ENCODE measurements at places on chromosomes 1 and 21.

DNA sequence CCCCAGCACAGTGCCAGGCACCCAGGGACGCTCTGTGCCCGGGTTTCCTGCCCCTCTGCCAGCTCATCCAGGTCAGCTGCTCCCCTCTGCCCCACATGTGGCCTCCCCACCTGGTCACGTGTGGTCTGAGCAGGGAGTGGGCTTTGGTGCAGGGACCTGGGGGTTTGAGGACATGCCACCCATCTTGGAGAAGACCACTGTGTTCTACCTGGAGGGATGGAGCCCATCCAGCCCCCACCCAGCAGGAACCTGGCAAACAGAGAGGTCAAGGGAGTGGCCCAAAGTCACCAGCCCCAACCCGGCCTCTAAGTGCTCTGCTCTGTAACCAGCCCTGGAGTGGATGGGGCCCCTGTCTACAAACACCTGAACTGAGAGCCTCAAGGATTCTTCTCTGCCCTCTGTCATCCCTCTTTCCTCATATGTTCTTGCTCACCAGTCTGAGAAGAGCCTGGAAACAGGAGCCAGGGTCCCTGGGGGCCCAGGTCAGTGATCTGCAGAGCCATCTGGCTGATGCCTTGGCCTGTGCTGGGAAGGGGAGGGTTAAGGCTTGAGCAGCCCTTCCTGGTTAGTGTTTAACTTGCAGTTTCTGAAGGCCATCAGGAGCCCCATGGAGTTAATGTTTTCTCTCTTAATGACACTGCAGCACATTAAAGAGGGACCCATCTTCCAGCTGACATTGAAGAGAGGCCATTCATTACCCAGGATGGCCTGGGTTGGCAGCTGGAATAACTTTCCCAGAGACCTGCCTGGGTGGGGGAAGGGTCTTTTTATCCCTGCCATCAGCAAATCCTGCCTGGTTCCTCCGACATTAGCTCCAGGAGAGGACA, 235.4 kb downstream of the PTPRU start:
- DNase-seq = no peak

DNA sequence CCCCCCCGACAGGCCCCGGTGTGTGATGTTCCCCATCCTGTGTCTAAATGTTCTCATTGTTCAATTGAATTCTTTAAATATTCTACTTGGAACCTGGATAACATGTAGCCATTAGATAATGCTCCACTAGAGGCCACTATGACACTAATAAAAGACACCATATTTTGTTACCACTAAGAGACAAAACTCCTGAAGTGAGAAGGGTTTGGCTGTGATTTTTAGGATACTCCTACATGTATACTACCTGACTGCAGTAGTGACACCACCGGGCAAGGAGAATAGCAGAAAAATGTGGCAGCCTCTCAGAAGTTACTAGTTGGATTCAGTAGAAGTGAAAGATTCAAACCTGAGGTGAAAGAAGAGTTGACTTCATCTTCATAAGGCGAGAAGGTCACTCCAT, 36.0 kb downstream of the F5 start:
- no peak for DNase-seq

GRCh38 chr21:26964170-26964778, 2.6 kb downstream of the ADAMTS5 start:
- no peak for DNase-seq

- no peak for DNase-seq
These were observed 80.7 kb downstream of the POU2F1 start for GRCh38 chr1:167301355-167301754.

- DNase-seq = no peak
These were observed 393.2 kb downstream of the RPS6KC1 start for GRCh38 chr1:213444224-213444623.

DNA sequence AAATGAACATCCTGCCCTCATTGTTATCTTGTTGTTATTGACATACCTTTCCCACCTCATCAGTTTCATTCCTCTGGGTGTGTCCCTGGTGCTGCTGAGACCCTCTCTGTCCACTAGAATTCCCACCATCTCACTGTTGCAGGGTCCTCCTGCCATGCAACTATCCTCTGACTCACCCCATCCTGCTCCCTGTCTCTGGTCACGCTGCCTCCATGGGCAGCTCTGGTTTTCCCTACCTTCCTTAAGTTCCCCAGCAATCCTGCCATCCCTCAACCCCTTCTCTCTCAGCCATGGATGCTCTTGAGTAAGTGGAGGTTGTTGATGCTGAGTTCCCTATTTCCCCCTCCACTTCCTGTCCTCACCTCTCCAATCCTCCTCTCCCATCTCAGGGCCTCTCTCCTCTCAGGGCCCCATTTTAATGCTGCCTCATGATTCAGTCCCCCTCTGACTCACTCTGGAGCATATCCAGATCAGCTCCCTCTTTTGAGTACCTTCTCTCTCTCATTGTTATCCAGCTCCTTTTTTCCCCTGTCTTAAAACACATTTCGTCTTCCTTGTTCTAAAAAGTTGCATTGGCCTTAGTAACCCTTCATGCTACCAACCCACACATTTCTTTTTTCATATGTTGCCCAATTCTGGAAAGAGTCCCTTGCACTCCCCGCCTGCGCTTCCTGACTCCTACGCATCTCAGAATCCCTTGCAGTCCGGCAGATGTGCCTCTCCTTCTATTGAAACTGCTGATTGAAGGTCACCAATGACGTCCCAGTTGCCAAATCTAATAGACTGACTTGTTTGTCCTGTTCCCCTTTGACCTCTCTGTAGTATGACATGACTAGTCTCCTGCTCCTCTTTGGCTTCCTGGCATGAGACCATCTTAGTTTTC, 92.0 kb downstream of the CNIH3 start:
- DNase-seq = no peak

DNA sequence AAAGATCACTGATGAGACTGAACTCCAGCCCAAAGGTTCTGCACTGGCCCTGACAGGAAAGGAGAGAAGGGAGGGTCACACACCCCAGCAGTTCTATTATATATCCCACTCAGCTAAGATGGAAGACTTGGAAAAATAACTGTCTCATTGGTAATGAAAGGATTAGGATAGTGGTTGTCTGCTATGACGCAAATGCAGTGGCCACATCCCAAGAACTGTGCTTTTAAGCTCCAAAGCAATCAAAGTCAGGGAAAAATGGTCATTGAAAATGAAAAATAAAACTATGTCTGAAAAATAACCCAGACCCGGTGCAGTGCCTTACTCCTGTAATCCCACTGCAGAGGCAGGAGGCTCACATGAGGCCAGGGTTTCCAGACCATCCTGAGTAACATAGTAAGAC, 31.0 kb downstream of the PSMG1 start:
- DNase-seq = no peak

DNA sequence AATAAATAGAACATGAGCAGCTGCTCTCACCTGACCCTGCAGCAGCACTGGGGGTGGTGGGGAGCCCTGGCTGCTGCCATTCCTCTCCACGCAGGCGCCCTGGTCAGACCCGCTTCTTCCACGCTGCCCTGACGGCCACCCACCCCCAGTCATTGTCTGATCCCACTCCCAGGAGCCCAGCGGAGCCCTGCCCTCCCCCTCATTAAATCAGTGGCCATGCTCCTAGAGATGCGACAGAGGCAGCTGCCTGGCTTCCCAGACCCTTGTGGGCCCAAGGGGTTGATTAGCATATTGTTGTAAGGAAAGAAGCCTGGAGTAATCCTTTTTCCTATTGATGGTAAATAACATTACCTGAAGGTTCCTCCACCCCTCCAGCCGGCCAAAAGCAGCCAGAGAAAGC, 301.5 kb downstream of the RRAGC start:
- DNase-seq = no peak

- DNase-seq = no peak
These were observed 104.1 kb downstream of the DISP1 start for GRCh38 chr1:222918801-222919477.

DNA sequence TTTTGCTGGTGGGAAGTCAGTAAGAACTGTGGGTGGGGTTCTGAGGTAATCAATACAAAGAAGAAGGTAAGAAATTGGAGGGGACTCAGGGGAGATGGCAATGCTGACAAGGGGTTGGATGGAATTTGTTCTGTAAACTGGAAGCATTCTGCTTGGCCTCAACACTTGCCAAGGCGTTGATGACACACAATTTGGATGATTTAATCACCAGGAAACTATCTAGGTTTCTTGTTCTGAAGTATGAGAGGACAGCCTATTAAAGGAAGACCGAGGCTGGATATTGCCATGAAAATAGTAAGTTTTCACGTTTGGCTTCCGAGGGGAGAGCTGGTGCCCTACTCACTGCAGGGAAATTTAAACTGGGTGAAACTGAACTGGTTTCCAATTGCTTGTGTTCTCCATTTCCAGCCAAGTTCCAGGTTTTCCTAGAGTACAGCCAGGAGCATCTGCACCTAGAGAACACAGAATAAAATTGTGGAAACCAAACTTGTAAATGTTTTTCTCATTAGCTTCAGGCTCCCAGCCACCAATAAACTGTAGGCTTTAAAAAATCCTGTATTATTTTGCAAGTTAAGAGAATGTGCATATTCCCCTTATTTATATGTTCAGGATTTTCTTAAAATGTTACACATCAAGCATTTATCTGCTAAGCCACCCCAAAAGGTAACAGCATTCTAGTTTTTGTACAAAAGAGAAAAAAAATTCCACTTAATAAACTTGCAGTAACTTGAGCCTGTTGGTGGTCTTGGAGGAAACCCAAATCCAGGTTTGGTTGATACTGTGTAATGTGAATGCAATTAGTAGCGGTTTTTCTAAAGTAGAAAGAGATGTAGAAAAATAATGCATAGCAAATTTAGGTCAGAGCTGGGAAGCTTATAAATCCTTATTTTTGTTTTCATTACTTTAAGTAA, 53.8 kb downstream of the ROR1 start:
- DNase-seq = no peak

DNA sequence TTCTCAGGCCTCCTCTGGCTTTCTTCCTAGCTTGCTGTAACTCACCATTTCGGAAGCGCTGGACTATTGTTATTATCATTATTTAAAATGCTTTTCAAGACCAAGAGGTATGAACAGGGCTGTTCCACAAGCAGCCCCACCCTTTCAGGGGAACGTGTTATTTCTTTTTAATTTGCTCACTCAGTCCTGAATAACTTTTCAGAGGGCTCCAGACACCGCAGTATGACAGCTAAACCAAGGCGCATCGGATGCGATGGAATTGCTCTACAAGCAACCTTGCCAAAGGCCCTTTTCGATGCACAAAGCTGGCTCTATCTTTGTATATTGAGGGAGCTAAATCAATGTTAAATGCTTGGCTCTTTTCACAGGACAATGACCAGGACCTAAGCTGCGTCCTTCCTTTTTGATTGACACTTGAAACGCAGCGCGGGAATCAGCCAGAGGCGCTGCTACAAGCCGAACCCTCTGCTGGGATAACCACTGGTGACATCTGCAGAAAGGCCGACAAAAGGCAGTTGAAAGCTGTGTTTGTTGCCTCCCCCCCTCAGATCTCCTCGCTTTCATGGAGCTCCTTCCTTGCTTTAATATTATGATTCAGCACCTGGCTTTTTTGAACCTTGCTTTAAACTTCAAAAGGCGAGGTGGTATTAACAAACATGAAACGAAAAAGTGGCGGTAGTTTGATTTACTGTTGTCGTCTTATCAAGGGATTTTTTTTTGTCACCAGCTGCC, 204.7 kb upstream of the PROX1 start:
- no peak for DNase-seq

GRCh38 chr1:20538227-20538626, 14.1 kb upstream of the FAM43B start:
- DNase-seq = no peak

DNA sequence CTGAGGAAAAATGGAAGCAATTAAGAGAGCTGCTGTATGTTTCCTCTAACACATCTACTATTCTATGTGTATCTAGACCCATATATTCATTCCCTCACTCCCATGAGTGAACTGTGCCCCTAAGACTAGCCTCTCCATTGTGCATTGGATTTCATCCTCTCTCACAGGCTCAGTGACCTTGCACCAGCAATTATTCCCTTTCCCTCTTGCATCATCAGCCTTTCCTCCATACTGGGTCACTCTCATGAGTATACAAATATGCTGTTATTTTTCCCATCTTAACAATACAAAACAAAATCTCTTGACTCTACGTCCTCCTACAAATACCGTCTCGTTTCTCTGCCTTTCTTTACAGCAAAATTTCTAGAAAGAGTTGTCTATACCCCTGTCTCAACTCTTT, 29.4 kb upstream of the METTL18 start:
- no peak for DNase-seq

GRCh38 chr1:221085701-221086375, 206.6 kb downstream of the HLX start:
- no peak for DNase-seq

DNA sequence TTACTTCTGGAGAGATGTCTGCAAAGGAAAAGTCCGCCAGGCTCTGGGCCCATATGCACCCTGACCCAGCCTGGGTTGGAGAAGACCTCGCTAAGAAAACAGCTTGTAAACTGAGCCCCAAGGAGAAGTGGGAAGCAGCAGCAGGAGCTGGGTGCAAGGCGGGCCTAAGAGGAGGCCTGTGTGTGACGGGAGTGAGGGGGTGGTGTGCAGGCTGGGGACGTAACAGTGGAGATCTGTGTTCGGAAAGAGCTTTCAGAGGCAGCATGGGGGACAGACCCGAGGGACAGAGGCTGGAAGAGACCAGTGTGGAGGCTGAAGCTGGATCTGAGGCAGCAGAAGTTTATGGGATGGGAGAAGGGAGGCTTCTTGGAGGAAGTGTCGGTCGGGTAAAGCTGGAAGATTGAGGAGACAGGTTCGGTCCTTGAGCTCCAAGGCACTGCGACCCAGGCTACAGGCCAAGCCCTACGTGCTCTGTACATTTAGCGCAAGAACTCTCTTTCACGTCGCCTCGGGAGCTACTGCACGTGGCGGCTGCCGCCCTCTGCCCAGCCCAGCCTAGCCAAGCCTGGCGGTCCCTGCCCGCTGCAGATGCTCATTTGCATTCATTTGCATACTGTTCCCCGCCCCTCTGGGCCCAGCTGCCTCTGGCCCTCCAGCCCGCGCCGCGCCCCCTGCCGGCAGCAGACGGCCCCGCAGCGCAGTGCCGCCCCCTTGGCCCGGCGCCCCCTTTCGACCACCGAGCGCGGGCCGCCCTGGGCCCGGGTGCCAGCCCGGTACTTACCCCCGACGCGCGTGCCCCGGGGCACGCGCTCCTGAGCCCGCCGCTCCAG, 6.3 kb downstream of the HPCA start:
- DNase-seq = peak; percentile 70

- no peak for DNase-seq
These were observed 84.6 kb upstream of the B3GALT2 start for GRCh38 chr1:193270996-193271395.

GRCh38 chr1:9363061-9363471, 70.4 kb downstream of the SPSB1 start:
- DNase-seq = peak; percentile 83

GRCh38 chr21:37043818-37044217, 29.1 kb downstream of the PIGP start:
- no peak for DNase-seq

DNA sequence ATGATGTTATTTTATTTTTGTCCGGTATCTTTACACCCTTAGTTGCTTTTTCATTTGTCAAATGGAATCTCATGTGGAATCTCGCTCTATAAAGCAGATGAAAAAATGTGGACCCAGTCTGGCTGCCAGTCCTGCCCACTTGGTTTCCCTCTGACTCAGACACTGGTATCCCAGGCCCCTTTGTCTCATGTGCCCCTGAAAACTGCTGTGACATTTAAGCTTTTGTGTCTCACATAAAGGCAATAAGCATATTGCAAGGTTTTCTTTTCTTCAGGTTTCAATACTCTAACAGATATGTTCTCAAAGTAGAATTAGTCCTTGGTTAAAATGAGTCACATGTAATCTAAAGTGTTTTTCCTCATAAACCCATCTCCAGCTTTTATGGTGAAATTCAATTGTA, 183.3 kb downstream of the ST6GALNAC3 start:
- DNase-seq = no peak

GRCh38 chr1:246255773-246256172, 251.3 kb downstream of the SMYD3 start:
- no peak for DNase-seq

- no peak for DNase-seq
These were observed 588.8 kb downstream of the PLA2G4A start for GRCh38 chr1:187417520-187417919.

All from caudate nucleus (tissue), 63 donors.